ENCODE measurements at places on chromosomes 7 and 10. TPM values are rescaled to one million over a fixed set of nuclear protein-coding genes. Genes with fewer than 3 reads are reported as not detected.

Gene COG5
- total RNA-seq = 72.6 TPM

Gene BTBD16
- not detected for total RNA-seq

Gene CBX3
- total RNA-seq = 495 TPM

Gene AS3MT
- total RNA-seq = 0.34 TPM

Gene ELFN1
- total RNA-seq = 1.1 TPM

Gene ASB10
- total RNA-seq = not detected

Gene UPP1
- total RNA-seq = 47.3 TPM

Gene USP6NL
- total RNA-seq = 10.2 TPM

Gene KEL
- total RNA-seq = 0.36 TPM

Gene HPSE2
- total RNA-seq = 0.54 TPM

Gene CTBP2
- total RNA-seq = 43.6 TPM

Gene SEMA3C
- total RNA-seq = 123 TPM

Gene SPDYE11
- total RNA-seq = not detected

Gene PLAC9
- not detected for total RNA-seq

Gene VWDE
- 0.42 TPM for total RNA-seq

Gene NKX6-2
- total RNA-seq = not detected

Gene SMO
- total RNA-seq = 20.4 TPM

Gene AKR1B15
- total RNA-seq = not detected

Gene DENND2A
- total RNA-seq = 5.4 TPM
